ENCODE measurements at places on chromosomes 2 and 18.

- no peak for DNase-seq
Observed at GRCh38 chr2:20433946-20434553, 12.8 kb upstream of the RHOB start.

GRCh38 chr18:57570162-57570561 lies 16.3 kb downstream of the FECH start:
- no peak for DNase-seq

DNA sequence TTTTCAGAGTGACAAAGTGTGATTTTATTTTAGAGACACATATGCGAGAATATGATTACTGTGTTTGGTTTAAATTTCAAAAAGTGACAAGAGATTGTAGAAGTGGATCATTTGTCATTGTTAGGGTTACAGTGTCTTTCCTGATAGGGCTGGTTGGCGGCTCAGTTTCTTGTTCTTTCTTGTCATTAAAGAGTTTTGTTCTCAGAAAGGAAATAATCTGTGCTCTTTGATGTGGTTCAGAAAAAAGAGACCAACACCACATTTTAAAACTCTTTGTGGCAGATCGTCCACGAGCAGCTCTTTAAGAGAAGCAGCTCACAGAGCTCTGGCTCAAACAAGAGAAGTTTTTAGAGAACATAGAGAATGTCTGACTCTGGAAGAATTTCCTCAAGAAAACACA lies 45.6 kb upstream of the ZNF532 start:
- DNase-seq = no peak

- DNase-seq = no peak
Observed at GRCh38 chr2:239719791-239720360, 305.3 kb downstream of the NDUFA10 start.

Measured in T-helper 17 cell (primary cell).